Stimulated activated CD8-positive, alpha-beta memory T cell treated with anti-CD3 and anti-CD28 coated beads, Interleukin-4, amount 100 ng/mL, for 24 hours (primary cell): ENCODE measurements at places on chromosomes 2 and 18.

DNA sequence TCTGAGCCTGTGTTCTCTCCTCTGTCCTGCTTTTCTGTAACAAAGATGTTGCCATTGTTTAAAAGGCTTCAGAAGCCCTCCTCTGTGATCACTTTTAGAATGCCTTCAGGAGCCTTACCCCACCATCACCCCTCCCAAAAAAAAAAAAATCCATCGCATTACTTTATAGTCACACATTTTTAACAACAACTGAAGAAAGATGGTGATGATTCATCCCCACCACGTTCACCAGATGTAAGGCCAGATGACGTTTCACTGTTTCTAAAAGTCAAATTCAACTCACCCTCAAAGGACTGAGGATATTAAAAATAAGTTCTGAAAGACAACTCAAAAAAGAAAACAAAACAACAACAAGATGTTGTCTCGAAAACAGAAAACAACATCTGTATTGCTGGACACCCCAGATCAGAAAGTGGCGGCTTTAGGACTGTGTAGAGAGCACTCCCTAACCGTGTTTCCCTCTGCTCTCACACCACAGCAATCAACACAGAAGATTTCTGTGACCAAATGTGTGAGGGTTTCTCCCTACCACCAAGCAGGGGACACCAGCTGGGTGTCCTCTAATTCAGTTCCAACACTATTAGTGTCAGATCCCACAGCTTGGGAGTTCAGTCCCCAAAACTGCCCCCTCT lies 61.9 kb upstream of the CREB1 start:
- no peak for DNase-seq

DNA sequence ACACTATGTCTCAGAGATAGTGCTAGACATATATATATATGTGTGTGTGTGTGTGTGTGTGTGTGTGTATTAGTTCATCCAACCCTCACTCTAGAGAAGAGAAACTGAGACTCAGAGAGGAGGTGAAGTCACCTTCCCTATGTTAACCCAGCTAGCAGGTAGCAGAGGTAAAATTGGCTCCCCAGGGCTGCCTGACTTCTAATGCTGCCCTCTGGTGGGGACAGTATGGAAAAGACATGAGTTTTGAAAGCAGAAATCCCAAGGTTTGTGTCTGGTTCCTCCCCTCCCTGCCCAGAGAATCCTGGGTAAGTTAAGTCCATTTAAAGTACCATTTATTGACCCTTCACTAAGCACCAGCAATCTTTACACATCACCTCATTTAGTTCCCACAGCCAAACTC lies 137.7 kb downstream of the THNSL2 start:
- DNase-seq, result no peak

DNA sequence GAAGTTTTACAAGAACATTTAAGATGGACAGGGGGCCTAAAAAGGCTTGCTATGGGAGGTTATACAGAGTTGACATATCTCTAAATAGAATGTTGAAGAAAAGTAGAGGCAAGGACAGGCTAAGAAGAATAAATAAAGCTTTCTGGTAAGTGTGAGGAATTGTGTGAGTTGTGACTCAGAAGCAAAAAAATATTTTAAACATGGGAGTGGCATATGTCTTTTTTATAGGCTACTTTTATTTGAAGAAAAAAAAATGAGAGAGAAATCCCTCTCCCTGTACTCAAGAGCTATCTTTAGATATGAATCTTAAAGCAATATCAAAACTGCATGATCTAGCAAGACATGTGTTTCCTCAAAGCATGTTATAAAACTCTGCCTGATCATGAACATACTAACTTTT lies 41.1 kb downstream of the RAB3GAP1 start:
- no peak for DNase-seq

DNA sequence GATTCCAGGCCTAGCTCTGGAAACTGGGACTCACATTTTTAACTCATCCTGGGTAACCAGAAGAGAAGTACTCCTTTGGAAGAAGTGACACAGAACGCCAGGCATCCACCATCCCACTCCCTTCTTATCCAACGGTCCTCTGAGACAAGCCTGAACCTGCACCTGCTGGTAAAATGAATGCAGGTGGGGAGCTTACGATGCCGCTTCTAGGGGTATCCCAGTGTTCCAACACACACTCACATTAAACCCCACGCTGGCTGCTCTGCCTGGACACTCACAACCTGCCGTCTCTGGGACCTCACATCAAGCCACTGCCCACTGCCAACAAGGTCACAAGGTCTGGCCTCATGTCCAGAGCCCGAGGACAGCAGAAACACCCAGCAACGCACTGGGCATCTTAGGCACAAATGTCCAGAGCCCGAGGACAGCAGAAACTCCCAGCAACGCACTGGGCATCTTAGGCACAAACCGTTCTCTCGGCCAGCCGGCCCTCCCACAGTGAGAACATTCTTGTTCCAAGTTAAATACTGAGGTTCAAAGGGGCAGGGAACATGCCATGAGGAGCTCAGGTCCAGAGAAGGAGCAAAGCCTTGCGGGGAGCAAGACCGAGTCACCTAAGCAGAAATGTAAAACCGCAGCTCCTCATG lies 9.9 kb downstream of the SLC66A2 start:
- DNase-seq, result no peak

DNA sequence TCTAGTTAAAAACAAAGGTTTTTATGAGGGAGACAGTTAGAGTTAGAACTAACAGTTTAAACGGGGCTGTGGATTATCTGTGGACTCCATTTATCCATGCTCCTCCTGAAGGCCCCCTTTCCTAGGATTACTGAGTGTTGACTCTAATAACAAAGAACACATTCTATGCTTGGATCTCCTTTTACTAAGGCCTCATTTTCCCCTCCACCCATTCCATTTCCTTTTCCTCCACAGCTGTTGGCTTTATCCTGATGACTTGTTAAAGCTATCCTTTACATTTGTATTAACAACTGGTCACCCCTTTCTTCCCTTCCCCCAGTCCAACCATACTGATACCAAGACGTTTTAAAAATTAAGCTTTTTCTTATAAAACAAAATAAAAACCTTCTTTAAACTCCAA lies 220.6 kb downstream of the SRBD1 start:
- DNase-seq, result no peak
